ENCODE measurements at places on chromosomes 11 and 22.

GRCh38 chr11:5703741-5704536 lies 14.3 kb downstream of the TRIM22 start:
- no peak for DNase-seq

- DNase-seq = no peak
Measured at GRCh38 chr11:94128291-94128745, 323 bp upstream of the PANX1 start.

DNA sequence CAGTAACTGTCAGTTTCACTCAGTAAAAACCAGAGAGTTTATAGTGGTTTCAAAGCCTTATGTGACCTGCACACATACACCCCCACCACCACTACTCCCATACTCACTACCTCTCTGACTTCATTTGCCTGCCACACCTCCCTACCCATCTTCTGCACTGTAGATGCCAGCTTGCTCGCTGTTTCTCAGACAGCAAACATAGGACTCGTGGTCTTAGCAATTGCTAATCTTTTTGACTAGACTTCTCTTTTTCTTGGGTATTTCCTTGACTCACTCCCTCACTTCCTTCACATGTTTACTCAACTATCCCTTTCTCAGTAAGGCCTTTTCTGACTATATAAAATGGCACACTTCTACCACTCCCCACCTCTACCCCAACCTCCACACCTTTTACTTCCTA lies 27.8 kb downstream of the CEP295 start:
- no peak for DNase-seq

GRCh38 chr11:33687733-33688479 lies 12.7 kb downstream of the C11orf91 start:
- DNase-seq = peak; percentile 62

- DNase-seq = peak; percentile 54
Measured at GRCh38 chr11:66749091-66749490, 20.1 kb upstream of the SPTBN2 start.

DNA sequence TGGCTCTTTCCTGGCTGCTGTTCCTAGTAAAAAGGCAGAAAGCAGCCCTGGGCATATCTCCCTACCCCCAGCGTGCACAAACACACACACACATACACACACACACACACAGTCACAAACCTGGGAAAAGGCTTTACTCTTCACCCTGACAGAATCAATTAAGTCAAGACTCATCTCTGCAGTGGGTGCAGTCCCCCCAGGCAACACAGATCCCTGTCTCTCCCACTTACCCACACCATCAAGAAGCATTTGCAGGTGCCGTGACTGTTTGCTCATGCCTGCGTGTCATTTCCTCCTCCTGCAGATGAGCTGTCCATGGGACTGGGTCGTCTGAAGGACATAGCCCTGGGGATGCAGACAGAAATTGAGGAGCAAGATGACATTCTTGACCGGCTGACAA lies 28.6 kb downstream of the SNAP29 start:
- DNase-seq = no peak

DNA sequence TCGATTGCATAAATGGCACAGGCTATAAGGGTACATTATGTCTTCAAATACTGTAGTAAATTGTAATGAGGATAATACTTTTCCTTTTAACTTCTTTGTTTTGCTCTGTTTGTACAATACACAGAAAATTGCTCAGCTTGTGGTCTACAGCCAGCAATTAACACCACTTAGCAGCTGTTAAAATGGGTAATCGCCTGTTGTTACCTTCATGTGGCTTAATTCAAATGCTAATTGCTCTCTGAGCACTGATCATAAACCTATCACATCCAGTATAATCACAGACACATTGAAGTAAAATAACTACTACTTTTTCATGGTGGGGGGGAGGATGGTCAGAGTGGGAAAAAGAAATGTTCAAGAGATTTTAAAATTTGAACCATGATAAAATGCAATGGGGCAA lies 1164.1 kb upstream of the CNTN5 start:
- no peak for DNase-seq

DNA sequence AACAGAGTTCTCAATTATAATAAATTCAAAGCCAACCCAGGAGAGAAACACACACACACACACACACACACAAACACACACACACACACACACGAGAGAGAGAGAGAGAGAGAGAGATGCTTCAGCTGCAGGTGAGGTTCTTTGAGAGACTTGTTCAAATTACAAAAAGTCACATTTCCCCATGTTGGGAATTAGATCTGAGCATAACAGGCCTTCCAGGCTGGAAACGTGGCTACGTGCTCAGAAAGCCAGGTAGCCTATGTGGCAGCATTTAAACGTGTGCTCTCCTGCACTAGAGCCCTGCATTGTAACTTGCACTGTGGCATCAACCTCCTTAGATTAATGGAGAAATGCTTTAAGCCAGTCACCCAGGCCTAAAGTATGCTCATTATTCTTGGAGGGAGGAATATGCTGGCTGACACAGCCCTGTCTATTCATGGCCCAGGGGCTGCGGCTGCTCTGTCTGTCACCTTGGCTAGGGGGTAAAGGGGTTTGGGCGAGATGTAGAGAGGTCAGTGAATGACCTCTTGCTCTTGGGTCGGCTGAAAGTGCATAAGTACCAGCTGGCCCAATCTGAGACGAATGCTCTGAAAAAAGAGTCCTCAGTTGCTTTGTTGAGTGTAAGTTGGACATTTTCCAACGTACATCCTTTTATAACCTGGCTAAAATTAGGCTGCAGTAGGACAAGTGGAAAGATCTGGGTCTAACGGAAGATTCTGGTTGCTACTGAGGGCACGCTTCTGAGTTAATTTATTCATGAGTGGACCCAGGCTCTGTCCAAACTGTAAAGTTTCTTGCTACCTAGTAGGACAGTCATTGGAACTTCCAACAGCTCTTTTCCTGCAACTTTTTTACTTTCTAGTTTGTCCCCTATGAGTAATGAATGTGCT lies 171.1 kb upstream of the SEZ6L start:
- DNase-seq = no peak

DNA sequence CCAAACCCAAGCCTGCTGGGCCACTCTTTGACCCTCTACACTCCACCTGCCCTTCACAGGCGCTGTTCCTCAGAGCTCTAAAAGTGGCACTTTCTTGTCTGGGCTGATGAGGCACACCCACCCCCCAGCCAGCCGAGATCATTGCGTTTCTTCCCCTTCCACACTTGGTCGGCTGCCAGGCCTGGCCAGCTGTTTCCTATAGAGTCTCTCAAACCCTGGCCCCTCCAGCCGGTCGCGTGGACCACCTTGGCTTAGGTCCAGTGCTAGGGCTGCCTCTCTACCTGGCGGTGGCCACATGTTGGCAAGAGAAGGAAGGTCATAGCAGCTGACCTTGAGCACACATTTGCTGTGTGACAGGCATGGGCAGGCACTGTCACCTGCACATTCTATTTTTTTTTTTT lies 60.6 kb downstream of the PPP6R2 start:
- DNase-seq = no peak

DNA sequence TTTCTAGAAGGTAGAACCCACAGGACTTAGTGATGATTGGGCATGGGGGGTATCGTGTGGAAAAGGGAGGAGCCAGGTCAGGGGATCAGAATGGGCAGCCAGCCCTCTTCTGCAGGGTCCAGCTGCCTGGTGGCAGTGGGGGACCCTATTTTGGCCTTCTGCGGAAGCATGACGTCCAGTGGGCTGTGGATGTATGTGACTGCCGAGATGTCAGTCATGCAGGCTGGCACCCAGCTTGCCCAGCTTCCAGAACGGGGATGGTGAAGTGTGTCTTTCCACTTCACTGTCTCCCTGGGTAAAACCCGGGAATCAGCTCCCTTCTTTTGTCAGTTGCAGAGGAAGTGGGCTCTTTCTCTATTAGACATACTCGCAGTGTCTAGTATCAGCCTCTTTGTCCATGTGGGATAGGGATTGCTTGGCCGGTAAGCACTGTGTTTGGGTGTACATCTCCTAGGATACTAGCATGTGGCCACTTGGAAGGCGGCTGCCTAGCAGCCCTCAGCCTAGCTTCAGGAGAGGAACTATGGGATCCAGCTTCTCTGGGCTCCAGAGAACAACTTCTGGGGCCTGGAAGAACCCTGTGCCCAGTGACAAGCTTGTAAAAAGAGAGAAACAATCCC lies 51.4 kb downstream of the GRIK4 start:
- no peak for DNase-seq

DNA sequence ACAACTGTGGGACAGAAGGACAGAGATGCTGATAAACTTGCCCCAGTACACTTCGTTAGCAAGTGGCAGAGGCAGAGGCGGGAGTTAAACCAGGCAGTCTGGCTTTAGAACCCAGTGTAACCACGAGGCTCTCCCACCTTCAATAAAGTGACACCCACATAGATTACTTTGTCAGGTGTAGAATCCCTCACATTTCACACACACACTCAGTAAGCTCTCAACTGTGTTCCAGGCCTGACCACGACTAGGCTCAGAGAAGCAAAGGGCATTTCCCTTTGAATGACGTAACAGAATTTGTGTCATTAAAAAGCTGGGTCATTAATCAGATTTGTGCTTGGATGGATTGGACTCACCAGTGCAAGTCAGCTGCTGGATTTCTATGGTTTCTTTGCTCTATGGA lies 118.3 kb upstream of the RCN1 start:
- no peak for DNase-seq

- DNase-seq = no peak
Measured at GRCh38 chr11:121533601-121534000, 80.8 kb upstream of the SORL1-AS1 start.

DNA sequence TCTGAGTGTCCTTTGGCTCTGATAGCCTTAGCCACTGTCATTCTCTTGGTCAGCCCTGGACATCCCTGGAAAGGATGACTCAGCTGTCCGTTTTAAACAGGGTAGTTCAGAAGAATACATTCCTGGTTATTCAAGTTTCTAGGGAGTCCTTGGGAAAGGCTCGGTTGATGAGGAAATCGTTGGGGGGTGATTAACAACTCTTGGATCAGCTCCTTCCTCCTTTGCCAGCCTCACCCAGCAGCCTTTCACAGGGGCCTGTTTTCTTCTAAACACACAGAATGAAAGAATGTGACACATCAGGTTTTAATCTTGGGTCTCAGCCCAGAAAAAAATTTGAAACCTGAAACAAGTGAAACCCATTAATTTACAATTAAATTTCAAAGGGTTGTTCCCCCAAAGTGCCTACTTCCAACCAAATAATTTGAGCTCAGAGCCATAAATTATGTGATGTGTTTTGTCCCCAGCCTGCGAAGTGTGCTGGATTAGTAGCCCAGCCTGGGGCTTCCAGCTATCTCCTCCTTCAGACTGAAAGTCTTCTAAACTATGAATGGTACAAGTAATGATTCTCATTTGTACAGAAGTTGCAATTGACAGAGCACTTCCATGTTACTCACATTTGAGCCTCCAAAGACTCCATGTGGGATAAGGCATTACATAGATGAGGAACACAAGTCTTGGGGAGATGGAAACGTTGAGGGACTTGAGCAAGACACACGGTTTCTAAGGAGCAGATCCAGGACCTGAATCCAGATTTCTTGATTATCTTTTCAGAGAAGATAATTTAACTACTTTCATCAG lies 19.3 kb upstream of the MRGPRX2 start:
- no peak for DNase-seq

Data from NCI-H345 (cell line).